WTC11 (cell line): ENCODE measurements at places on chromosomes 1 and 21. TPM values are rescaled to one million over a fixed set of nuclear protein-coding genes. Genes with fewer than 3 reads are reported as not detected.

GRCh38 chr1:212752252-212752933 lies 39.2 kb downstream of the NSL1 start:
- no peak for DNase-seq

Gene DIO1
- 0.23 TPM in 1 of 3 replicates, not detected in the others for total RNA-seq

DNA sequence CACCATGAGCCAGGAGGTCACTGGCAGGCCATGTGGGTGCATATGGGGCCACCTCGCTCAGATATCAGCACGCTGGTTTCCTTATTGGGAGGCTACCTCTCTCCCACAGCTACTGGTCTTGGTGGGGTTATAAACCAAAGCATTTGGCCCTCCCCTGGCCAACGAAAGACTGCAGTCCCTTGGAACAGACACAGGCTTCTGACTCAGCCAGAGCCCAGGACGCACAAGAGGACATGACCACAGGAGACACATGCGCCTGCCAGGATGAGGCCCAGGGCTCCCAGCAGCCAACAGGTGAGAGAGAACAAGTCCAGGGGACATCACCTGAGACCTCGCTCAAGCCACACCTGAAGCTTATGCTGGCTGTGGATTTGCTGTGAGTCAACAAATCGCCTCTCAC lies 13.8 kb downstream of the NPHP4 start:
- peak; percentile 5 for DNase-seq

GRCh38 chr1:39369565-39369964 lies 121.9 kb upstream of the BMP8A start:
- DNase-seq = no peak

GRCh38 chr1:154996966-154997701 lies 3.7 kb downstream of the LENEP start:
- DNase-seq = no peak
